MV-4-11 (cell line): ENCODE measurements at places on chromosomes 6 and 20.

- no peak for DNase-seq
Measured at GRCh38 chr6:12984776-12985175, 268.2 kb downstream of the PHACTR1 start.

- DNase-seq: no peak
Measured at GRCh38 chr20:11271319-11271718, 597.5 kb upstream of the JAG1 start.

DNA sequence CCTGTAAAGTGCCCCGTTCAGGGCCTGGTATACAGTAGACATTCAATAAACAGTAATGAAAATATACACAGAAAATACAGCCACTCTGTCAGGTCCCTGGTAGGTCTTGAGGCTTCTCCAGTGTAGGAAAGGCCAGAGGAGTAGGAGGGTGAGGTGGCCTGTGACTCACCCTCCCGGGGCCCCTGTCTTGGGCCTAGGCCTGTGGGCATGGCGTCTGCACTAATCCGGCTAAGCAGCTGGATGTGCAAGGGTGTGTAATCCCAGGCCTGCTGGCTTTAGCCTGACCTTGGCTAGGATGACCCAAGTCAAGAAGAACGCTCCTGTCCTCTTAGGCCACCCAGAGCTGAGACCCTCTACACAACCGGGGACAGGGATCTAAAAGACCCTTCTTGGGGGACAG is 84.9 kb downstream of the KCNB1 start:
- peak; percentile 56 for DNase-seq

GRCh38 chr6:24935366-24936152 is at the start of gene RIPOR2:
Gene RIPOR2 (minus strand): TSS chr6:24935960. CDS start chr6:24935898, 62 bp downstream.
- peak; percentile 74 for DNase-seq

DNA sequence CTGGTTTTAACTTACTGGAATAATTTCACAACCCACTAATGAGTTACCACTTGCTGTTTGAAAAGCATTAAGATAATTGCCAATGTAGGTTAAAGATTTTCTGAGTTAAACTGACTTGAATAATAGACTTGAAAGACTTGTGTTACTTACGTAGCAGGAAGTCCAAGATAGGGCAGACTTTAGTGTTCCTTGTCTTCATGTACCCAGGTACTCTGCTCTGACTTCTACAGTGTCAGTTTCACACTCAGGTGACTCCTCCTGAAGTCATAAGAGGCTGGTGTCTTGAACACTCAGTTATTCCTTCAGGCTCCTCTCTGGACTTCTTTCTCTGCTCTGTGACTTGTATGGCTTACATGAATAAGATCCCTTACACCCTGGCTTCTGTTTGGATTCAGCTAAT is 76.3 kb upstream of the SGK1 start:
- no peak for DNase-seq

DNA sequence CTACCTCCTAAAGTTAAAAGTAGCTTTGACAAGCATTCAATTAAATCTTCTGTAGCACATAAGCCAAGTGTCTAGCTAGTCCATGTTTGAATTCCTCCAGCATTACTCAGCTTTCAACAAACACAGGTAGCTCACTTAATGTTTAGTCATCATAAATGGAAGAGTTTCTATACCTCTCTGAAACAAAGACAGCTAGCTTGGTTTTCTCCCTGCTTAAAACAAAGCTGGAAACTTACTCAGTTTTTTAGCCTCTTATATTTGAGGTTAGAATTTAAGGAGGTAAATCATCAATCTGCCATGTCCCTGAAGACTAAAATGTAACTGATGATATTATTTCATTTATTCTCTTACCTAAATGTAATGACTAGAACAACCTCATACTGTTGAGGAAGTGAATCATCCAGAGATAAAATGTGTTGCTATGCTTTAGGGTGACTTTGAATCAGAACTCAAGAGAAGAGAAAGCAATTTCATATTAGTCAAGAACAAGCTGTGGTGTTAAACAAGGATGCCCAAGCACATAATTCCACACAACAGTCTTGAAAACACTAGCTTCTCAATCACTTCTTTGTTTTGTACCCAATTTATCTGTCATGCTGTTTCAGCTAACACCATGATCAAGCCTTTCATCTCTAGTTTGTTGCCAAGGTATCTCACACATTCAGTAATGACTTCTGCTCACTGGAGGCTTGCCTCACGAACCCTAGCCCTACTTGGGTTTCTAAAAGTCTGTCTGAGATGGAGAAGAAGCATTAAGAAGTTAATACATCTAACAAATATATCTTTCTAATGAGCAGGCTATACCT is 251.9 kb downstream of the EPM2A start:
- DNase-seq: no peak

DNA sequence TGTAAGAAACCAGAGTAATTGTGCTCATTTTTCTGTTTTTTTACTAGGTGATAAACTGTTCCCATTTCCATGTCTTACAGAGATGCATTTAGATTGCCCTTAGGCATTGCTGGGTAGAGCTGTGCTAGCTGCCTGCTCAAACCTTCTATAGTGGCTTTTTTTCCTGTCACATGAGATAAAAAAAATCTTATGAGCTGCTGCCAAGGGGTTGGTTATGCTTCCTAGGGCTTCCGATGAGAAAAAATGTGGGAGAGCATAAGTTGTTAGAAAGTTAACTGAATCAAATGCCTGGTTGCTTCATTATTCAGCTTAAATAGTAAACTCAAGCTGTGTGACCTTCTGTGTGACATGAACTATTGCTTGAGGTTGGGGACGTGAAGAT is 50.0 kb upstream of the NOX3 start:
- DNase-seq: no peak

DNA sequence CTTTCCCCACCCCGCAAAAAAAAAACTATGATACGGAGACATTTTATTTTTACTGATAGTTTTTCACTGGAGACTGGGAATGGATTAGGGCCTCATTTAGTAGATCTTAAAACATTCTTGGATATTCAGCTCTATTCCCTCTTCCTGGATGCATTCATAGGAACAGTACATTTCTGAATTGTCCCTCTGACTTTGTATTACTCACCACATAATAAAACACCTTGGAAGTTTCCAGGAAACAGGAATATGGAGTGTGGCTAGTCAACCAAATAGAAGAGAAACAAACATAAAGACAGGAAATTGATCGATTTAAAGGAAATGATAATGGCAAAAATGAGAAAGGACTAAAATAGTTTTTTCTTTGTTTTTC is 147.7 kb downstream of the GPX5 start:
- DNase-seq: no peak

DNA sequence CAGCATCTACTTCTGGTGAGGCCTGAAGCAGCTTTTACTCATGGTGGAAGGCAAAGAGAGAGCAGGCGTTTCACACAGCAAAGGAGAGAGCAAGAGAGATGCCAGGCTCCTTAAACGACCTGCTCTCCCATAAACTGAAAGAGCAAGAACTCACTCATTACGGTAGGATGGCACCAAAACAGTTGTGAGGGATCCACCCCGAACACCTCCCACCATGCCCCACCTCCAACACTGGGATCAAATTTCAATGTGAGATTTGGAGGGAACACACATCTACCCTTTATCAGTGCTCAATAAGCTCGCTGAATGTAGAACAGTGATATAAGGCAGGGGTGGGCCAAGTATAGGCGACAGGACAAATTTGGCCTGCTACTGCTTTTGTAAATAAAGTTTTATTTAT is 244.6 kb downstream of the ESR1 start:
- DNase-seq: no peak

DNA sequence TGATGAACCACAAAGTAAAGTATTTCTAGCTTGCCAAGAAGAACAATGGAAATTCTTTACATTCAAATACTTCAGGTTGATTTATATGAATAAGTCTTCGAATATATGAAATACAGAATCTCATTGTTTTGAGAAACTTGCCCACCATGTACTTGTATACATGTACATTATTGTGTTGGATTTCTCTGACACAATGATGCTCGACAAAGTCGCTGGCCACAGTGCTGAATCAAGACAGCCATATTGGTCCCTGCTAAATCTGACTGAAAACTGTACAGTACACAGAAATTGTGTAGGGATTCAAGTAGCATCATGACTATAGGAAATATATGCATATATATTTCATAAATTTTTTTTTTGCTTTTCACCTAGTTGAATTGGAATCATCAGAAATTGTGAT is 13.1 kb upstream of the LIN28B start:
- DNase-seq: no peak

DNA sequence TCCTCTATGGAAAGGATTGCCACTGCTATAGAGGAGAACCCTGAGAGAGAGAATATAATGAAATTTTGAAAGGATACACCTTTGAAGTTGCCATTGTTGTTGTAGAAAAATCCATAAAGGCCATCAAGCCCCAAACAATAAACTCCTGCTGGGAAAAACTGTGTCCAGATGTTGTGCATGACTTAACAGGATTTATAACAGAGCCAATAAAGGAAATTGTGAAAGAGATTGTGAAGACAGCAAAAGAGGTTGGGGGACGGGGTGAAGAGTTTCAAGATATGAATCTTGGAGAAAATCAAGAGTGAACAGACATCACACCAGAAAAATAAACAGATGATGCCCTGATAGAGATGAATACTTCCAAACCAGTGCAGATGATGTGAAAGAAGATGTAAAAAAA is 396.4 kb downstream of the BCKDHB start:
- no peak for DNase-seq

GRCh38 chr6:129619579-129620233 is 90.3 kb downstream of the ARHGAP18 start:
- DNase-seq: no peak

DNA sequence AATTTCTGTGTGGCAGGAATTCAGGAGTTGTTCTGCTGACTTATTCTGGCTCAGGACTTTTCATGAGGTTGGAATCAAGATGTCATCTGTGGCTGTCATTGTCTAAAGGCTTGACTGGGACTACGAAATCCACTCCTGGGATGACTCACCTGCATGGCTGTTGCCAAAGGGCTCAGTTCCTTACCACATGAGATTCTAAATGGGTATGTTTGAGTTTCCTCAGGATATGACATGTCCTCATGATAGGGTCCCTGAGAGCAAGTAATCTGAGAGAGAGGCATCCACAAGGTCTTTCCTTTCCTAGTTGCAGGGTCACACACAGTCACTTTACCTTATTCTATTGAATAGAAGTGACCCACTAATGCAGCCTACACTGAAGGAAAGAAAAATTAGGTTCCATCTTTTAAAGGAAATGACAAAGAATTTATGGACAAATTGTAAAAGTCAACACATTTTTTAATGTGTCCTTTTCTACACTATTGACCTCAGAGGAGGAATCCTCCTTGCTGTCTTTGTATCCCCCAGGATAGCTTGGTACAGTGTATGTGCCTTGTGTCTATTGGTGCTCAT is 1025.0 kb upstream of the GJE1 start:
- DNase-seq: peak; percentile 12

DNA sequence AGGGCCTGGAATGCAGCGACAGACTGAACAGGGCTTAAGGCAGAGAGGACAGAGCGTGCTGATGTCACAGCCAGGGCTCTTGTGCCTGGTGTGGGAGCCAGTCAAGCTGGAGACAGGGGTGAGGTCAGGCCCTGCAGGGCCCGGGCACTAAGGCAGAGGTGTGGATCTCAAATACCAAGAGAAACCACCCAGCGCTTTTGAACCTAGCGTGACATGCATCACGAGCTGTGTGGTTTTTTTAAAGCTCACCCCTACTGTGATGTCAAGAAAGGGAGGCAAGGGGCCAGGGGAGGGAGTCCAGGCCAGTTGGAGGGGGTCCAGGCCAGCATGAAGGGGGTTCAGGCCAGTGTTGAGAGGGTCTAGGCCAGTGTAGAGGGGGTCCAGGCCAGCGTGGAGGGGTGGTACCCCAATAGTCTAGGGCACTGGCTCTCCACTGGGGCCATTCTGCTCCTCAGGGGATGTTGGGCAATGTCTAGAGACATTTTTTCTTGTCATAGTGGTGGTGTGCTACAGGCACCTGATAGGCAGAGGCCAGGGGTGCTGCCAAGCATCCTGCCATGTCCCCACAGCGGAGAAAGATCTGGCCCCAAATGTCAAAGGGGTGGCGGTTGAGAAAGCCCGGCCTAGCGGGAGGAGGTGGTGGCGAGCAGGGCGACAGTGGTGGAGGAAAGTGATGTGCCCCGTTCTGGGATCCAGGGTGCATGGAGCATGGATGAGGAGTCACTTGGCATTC is 42.6 kb downstream of the RBM38 start:
- peak; percentile 64 for DNase-seq

DNA sequence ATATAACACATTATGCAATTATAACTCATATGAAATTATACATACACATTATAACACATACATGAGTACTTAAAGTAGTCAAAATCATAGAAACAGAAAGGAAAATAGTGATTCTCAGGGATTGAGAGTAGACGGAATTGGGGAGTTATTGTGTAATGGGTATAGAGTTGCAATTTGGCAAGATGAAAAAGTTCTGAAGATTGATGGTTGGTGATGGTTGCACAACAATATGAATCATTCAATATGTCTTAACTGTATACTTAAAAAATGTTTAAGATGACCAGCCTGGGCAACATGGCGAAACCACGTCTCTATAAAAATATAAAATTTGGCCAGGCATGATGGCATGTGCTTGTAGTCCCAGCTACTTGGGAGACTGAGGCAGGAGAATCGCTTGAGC is 372.7 kb downstream of the CDKAL1 start:
- peak; percentile 92 for DNase-seq

DNA sequence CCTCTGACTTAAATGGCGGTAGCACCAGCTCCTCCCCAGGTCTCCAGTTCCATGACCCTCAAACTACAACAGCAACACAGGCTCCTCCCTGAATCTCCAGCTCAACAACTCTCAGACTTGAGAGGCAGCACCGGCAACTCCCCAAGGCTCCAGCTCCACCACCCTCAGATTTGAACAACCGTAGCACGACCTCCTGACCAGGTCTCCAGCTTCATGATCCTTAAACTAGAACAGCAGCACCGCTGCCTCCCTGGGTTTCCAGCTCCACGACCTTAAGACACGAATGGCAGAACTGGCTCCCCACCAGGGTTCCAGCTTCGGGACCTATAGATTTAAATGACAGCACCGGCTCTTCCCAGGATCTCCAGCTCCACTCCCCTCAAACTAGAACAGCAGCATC is 325.8 kb downstream of the PREX1 start:
- no peak for DNase-seq

GRCh38 chr6:35496036-35496840 is 641 bp downstream of the TEAD3 start:
- DNase-seq: no peak

DNA sequence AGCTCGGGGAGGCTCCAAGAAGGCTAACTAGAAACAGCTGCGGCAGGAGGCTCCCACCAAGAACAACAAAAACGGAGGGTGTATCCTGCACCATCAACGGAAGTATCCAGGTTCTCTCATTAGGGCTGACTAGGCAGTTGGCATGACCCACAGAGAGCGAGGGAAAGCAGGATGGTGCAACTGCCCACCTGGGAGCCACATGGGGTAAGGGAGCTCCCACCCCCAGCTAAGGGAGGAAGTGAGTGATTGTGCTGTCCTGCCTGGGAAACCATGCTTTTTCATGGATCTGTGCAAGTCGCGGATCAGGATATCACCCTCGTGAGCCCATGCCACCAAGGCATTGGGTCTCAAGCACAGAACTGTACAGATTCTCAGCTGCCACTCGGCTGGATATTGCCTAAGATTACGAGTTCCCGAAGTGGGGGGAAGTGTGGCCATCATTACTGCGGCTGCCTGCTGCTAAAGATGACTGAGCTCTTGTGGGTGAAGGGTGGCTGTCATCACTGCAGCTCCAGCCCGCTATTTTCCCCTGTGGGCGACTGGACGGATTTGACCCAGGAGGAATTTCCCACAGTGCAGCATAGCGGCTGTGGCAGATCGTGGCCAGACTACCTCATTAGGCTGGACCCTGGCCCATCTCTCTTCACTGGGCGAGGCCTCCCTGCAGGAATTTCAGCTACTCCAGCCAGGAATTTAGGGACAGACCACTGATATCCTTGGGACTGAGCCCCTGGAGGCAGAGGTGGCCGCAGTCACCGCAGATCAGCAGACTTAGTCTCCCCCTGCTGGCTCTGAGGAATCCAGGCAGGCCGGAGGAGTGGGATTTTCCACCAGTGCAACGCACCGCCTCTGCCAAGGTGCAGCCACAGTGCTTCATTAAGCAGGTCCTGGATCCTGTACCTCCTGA is 515.7 kb downstream of the FRK start:
- DNase-seq: no peak
